ENCODE measurements at places on chromosomes 3 and 15. TPM values are rescaled to one million over a fixed set of nuclear protein-coding genes. Genes with fewer than 3 reads are reported as not detected.
A peak's percentile ranks its signal among the peaks of the same experiment; 100 is the strongest.

DNA sequence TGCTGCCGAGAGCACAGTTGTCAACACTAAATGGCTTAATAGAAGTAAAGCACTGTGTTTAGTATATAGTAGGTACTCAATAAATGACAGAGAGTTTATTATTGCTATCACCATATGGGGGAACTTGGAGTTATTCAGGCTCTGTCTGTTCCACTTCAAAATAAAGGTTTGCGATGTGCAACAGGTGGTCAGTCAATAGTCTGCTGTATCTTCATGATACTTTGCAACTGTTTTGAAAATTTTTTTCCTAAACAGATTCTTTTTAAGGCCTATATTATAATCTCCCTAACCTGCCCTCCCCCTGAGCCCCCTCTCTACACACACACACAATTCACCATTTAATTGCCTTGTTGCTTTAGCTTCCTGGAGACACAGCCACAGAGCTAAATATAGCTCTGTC, 164.7 kb upstream of the NR2F2 start:
- no peak for DNase-seq

DNA sequence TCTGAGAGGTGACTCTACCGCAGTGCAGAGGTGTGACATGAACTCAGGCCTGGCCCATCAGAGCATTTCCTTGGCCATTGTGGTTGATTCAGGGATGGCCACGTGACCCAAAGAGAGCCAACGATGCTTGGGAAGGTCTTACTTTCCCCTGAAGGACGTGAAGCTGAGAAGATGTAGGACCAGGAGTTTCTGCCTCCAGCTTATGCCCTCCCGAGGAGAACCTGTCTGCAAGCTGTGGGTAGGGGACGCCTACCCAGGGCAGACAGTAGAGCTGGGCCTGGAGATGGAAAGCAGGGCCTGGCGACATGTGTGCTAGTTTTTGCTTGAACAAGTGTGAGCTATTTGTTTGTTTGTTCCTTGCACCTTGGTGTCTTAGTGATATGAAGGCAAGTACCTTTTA, 89.4 kb downstream of the RPLP1 start:
- DNase-seq, result no peak

GRCh38 chr3:167032267-167032876, 347.7 kb downstream of the ZBBX start:
- peak; percentile 11 for DNase-seq

The KCNMB3 gene
- total RNA-seq, result 0.63 TPM

The GOLGA6L7 gene
- not detected for total RNA-seq
